ENCODE measurements at places on chromosomes 6 and 20.

DNA sequence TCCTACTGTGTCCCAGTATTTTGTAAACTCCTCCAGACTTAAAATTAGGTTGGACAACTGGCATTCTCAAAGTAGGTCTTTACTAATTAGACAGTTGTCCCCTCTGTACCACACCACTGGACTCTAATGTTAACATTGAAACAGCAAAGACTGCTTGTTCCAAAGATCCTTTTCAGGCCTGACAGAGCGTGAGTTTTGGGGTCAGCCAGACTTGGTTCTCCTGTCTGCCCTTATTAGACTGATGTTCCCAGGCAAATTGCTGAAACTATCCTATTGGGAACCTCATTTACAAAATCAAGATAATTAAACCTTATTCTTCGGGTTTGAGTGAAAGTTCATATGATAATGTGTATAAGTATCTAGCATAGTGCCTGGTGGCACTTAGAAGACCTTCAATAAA, 3.7 kb upstream of the BICRAL start:
- no peak for DNase-seq

DNA sequence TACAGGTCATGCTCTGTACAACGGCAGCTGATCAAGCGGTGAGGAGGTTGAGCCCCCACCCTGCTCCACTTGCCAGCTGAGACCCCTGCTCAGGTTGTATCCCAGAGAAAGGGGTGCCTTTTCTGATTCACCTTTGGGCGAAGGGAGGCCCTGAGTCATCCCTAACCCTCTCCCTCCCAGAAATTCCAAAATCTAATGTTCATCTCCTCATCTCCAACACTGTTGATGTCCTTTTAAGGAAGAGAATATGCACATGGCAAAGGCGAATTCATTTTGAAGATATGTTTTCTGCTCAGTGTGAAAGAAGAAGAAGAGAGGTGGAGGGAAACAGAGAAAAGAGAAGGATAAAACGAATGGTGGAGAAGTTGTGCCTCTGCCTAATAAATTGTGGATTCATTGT, 120.5 kb downstream of the SCML4 start:
- no peak for DNase-seq

DNA sequence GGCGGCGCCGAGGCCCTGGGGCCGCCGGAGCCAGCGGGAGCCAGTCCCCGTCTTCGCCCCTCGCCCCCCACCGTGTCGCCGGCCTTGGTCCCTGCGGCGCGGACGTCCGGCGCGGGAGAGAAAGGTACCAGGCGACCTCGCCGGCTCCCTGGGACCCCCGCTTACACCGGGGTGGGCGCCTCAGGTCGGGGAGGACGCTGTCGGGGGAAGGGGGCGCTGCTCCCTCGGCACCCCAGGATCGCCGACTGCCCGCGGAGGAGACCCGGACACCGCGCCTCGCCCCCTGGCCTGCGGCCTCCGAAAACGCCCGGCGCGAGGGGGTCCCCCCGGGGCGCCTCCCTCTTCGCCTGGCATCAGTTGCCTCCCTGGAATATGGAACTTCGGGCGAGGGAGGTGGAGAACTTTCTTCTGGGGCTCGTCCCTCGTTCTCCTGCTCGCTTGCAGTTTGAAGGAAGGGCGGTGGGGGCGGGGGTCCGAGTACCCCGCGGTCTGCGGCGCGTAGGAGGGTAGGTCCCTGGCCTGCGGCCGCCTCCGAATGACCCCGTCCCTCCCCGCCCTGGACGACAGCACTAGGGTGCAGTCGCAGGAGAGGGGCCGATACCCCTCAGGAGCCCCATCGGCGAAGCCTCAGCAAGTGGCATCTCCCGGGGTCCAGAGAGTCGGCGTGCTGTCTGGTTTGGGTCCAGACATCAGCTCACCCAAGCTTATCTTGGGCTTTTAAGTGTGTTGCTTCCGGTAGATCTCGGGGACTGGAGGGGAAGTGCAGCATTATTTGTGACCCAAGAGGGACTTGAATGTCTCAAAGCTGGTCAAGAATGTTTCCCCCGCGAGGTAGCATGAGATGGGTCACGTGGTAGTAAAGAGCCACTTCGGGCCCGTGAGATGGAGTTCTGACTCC, 549 bp downstream of the ANKRD6 start:
- no peak for DNase-seq

- DNase-seq: no peak
Observed at GRCh38 chr6:13228264-13229204, 99.8 kb downstream of the TBC1D7 start.

DNA sequence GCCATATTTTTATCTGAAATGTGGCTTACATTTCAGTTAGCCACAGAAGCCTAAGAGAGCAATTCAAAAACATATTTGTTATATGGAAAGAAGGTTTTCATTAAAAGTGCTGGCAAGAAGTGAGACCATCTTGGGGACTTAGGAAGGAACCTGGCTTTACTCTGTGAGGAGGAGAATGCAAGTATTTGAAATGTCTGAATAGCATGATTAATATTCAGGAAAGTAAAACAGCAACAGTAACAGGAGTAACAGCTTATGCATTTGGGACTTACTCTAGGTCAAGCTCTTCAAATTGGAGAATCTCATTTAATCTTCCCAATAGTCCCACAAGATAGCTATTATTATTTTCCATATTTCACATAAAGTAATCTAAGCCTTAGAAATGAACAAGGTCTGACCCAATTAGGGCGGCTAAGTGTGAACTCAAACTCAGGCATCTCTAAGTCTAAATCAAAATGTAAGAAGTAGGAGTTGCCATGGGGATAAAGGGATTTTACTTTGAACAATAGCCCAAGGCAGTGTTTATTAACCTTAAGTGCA, 816.5 kb downstream of the BCKDHB start:
- peak; percentile 48 for DNase-seq

GRCh38 chr20:33490934-33491656, 1.2 kb downstream of the CBFA2T2 start:
- no peak for DNase-seq

DNA sequence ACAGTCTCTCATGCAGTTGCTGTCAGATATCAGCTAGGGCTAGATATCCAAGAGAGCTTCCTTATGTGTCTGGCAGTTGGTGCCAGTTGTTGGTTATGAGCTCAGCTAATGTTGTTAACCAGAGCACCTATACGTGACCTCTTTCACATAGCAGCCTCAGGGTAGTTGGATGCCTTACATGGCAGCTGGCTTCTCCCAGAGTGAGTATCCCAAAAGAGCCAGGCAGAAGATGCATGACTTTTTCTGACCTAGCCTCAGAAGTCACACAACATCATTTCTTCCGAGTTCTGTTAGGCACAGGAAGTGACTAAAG, 175.7 kb downstream of the VEGFA start:
- DNase-seq: no peak

GRCh38 chr6:72619883-72620696, 1.8 kb upstream of the KCNQ5 start:
- DNase-seq: no peak

DNA sequence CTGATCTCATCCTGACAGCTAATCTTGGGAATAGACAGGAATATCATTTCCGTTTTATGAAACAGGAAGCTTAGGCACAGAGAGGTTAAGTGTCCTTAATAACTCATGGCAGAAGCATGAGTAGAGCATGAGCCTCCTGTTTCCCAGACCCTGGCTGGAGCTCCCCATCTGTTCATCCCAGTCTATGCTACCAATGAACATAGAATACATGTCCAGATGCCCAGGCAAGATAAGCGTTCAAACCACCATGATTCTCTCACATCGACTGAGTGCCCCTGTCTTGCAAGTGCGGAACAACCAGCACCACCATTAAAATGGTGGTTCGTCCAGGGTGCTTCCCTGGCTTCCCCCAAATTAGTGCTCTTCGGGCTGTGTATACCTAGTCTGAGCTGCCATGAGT, 217.1 kb downstream of the FARS2 start:
- no peak for DNase-seq

- no peak for DNase-seq
Observed at GRCh38 chr6:56914798-56915658, 39.9 kb upstream of the BEND6 start.

DNA sequence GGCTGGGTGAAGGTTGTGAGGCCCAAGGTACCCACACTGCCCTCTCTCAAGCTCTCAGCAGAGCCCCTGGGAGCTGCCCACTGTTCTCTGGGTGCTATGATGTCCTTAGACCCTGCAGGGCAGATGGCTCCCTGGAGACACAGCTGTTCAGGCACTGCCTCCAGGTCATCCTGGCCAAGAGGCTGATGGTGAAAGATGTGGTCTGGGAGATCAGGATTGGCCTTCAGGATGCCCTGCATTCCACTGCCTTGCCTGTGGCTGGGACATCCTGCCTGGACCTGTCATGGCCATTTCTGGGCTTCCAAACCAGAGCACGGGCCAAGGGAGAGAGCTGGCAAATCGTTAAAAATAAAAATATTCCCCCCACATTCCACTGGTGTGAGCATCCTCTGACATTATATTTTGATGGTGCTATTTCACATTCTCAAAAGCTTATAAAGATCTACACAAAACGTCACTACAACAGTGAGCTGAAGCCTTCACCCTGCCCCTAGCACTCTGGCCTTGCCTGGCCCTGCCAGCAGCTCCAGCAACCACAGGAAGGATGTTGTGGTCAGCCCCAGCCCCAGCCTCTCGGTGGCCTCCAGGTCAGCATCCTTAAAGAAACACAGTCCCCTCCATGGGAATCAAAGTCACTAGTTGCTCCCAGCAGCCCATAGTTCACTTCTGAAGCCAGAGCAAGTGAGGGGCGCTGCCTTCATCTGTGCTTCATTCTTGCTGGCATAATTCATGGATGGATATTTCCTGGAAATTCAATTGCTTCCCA, 13.5 kb upstream of the KCNK16 start:
- no peak for DNase-seq

GRCh38 chr6:90493332-90493731, 93.5 kb downstream of the MAP3K7 start:
- DNase-seq: no peak

- DNase-seq: no peak
Observed at GRCh38 chr6:71523548-71523947, 234.9 kb downstream of the OGFRL1 start.

DNA sequence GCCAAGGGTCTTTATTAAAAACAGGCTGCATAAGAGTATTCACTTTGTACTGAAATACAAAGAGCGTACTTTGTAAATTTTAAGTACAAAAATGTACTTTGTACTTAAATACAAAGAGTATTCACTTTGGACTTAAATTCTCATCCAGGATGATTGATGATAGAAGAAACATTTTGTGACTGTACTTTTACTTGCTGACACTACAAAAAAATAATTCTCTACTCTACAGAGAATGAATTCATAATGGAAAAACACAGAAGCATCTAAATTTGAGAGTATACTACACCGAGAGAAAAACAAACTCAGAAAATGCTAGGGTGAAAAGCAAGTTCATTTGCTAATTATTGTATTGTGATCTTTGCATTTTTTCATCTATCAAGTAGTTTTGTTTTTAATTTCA, 54.4 kb upstream of the STXBP5 start:
- no peak for DNase-seq

DNA sequence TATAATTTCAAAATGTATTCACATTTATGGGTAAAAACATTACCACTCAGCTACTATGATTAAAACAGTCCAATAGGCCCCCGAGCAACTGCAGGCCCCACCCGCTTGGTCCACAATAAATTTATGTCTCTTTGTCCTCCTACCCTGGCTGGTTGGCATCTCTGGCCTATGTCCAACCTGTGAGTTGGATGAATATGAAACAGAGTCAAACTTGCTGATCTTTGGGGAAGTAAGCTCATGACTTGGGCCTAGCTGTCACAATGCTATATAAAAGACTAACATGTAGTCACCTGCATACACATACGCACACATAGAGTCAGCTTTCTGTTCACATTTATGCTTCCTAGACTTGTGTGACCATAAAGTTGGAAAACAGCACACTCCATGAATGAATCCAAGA, 20.5 kb downstream of the MAP7 start:
- no peak for DNase-seq

DNA sequence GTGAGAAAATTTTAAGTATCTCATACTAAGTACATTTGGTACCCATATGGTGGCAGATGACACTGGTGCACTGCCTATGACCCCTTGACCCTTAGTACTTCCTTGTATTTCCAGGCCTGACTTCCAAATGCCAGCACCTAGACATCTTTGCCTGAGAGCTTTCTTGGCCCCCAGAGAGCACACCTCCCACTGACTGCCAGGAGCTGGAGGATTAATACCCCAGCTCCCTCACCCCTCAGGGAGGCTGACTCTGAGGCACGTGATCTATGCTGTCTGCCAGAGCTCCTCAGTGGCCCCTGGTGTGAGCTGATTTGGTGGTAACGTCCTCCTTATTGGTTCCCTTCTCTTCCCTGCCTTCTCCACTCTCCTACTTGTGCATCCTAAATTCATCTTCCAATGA, 38.0 kb downstream of the BFSP1 start:
- DNase-seq: no peak

GRCh38 chr20:53785320-53785719, 191.7 kb upstream of the ZNF217 start:
- DNase-seq: no peak

DNA sequence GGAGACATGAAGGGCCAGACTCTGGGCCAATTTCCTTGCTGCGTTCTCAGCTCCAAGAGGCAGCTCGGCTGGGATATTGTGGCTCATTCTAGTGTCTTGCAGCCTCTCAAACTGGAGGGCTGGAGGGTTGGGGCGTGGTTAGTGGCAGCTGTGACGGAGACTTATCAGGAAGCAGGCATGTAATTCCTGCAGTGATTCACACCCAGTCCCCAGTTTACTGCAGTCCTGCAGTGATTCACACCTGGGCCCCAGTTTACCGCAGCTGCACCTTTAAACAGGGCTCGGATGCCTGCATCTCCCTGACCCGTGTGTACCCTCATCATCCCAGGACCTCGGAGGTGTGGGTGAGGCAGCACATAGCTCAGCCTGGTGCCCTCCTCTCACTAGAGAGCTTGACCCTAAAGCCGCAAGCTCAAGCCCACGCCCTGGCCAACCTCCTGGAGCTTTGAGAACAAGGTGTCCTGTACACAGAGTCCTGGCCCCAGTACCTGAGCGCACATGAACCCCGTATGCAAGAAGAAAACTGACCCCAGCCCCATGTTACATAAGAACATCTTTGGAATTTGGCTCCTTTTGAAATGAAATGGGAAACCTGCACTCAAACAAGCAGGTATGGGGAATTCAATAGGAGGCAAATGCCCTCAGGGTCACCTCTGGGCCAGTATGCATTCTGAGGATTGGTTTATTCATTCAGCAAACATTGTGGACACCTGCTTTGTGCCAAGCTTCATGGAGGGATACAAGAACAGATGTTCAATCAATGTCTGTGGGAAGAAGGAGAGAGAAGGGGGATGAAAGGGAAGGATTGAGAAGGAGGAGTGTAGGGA, 55.3 kb upstream of the FAM83D start:
- DNase-seq: no peak

- no peak for DNase-seq
Observed at GRCh38 chr20:48592107-48592940, 235.5 kb downstream of the PREX1 start.

GRCh38 chr20:47320990-47321805, 35.3 kb downstream of the ZMYND8 start:
- DNase-seq: no peak

- no peak for DNase-seq
Observed at GRCh38 chr6:81655696-81656095, 96.8 kb downstream of the TENT5A start.

GRCh38 chr6:42287756-42288155, 70.1 kb upstream of the MRPS10 start:
- no peak for DNase-seq

All from muscle of back (tissue), 13 donors.